ENCODE measurements at places on chromosomes 7 and 10.

DNA sequence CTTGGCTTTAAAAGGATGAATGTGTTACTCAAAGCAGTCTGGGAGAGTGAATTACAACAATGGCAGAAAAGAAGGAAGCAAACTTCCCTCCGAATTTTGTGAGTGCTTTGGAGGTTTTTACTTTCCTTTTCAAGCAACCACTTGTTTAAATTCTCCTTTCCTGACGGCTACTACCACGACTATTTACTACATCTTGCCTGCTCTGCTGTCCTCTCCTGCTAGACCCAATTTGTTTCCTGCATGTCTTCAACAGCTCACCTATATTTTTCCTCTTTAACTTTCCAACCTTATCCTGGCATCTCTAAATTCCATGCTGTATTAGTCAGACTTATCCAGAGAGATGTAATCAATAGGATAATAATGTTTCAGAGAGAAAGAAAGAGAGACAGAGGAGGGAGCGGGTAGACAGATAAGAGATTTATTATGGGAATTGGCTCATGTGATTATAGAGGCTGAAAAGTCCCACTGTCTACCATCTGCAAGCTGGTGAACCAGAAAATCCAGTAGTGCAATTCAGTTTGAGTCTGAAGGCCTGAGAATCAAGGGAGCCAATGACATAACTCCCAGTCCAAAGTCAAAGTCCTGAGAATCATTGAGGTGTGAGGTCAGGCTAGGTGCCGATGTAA lies 42.8 kb upstream of the SLC13A1 start:
- DNase-seq: no peak

- DNase-seq: no peak
Measured at GRCh38 chr7:47688311-47689100, 106.6 kb upstream of the TNS3 start.

- no peak for DNase-seq
Measured at GRCh38 chr10:75887992-75888680, 456.7 kb downstream of the LRMDA start.

GRCh38 chr10:46028584-46029460 lies 1.6 kb downstream of the NCOA4 start:
- no peak for DNase-seq

- no peak for DNase-seq
Measured at GRCh38 chr10:52343439-52343838, 29.4 kb downstream of the DKK1 start.

DNA sequence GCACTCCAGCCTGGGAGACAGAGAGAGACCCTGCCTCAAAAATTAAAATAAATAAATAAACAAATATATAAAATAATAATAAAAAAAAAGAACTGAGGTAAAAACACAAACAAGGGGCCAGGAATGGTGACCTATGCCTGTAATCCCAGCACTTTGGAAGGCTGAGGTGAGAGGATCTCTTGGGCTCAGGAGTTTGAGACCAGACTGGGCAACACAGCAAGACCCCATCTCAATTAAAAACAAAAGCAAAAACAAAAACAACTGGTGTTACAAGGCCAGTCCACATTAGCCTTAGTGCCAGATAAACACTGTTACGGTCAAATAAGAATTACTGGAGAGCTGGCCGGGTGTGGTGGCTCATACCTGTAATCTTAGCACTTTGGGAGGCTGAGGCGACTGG lies 5.6 kb downstream of the POLR3A start:
- no peak for DNase-seq

- DNase-seq: no peak
Measured at GRCh38 chr10:102537367-102537766, 33.6 kb downstream of the SUFU start.

- DNase-seq: no peak
Measured at GRCh38 chr10:67612577-67613537, 83.1 kb downstream of the CTNNA3 start.

DNA sequence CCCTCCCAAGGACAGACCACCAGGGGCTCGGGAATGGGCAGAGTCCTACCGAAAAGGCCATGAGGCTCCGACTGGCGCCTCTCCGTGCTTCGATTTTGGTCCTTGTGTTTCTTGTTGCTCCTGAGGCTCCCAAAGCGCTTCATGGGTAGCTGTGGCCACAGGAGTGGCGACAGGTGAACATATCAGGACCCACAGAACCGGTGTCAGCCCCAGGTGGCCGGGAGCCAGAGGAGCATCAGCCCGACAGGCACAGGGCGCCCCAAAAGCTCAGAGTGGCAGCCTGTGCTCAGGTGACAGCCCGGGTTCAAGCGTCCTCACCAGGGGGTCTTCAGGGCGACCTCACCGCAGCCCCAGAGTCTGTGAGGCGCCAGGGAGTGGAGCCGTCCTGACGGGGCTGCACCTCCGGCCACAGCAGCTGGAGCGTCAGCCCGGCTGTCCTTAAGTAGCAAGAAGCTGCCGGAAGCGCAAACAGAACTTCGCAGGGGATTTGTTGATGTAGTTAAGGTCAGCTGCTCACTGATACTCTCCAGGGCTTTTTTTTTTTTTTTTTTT lies 141.0 kb downstream of the PRKAG2 start:
- no peak for DNase-seq

DNA sequence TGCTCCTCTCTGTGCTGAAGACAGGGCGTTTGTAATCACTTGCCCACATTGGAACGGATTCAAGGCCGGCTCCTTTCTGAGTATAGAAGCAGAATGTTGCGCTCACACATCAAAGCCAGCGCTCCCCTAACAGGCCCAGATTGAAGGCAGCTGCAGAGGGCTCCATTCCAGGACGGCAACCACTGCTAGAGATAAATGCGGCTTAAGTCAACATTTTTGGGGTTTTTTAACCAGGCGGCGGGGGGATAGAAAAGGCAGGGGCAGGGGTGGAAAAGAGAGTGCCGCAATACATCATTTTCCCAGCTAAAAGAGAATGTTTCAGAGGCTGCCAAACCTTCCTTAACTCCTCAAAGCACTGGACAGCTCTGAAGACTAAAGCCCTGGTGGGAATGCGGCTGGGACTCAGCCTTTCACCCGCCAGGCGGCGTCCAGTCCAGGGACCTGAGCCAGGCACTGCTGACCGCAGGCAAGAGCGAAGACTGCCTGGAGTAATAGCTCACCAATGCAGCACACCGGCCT lies 189.6 kb downstream of the TNS3 start:
- DNase-seq: no peak

GRCh38 chr10:73859784-73860491 lies 14.4 kb downstream of the CAMK2G start:
- no peak for DNase-seq

DNA sequence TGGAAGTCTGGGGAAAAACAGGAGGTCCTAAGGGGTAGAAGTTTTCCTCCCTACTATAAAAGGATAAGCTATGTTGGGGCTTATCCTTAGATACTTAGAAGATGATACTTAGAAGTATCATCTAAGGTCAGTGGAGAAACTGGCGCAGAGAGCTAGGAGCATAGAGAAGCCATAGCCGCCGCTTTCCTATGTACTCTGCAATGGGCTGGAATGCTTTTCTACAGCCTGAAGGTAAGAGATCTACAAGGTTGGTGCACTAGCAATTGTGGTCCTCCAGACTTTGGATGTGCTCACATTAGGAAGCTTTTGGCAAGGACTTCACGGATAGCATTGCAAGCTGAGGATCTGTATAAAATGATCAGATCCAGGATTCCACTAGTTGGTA lies 12.4 kb upstream of the OPTN start:
- no peak for DNase-seq

DNA sequence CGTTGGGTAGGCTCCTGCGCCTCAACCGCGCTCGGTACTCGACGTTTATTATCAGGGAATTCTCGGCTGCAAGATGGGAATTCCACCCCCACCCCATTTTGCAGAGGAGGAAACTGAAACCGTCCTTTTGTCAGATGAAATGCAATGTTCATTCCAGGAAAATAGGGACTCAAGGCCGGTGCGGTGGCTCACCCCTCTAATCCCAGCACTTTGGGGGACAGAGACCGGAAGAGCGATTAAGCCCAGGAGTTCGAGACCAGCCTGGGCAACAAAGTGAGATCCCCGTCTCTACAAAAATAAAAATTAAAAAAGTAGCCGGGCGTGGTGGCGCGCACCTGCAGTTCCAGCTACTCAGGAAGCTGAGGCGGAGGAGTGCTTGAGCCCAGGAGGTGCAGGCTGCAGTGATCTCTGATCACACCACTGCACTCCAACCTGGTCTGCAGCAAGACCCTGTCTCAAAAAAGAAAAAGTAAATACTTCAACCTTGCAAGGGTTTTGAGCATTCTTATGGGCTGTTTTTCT lies 720 bp upstream of the RFC2 start:
- DNase-seq: no peak

DNA sequence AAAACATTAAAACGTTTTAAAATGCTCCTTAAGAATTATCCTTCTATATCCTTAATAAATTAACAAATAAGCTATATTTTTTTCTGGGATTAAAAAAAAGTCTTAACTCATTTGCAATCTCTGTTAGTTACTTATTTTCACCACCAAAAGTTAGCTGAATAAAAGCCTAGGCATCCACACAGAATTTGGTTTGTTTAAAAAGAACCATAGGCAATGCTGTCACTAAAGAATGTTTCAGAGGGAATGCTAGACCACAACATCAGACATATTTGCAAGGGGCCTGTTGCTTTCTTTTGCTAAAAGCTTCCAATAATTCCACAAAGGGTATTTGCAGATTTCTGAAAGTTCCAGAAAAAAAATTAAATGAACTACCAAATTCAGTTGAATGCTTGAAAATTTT lies 244.2 kb downstream of the POU6F2 start:
- no peak for DNase-seq

- DNase-seq: no peak
Measured at GRCh38 chr7:129375141-129375938, 58.9 kb upstream of the STRIP2 start.

DNA sequence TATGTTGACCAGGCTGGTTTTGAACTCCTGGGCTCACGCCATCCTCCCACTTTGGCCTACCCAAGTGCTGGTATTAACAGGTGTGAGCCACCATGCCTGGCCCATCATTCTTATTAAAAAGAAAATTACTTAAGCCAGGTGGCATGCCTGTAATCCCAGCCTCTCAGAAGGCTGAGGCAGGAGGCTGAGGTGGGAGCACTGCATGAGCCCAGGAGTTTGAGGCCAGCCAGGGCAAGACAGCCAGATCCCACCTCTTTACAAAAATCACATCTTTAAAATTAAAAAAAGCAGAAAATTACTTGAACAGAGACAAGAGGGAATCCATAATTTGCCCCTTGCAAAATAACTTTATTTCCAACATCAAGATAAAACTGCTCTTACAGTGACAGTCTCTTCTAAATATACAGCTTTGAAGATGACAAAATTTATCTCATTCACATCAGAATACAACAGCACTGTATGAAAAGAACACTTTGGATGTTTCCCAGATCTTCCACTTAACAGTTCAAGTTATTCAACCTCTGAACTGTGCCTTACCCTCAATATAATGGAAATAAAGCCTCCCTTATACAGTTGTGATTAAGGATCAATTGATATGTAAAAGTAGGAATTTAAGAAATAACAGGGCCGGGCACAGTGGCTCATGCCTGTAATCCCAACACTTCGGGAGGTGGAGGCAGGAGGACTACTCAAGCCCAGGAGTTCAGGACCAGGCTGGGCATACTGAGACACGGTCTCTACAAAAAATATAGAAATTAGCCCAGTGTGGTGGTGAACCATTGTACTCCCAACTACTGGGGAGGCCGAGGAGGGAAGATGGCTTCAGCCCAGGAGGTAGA lies 10.3 kb downstream of the WAPL start:
- no peak for DNase-seq

DNA sequence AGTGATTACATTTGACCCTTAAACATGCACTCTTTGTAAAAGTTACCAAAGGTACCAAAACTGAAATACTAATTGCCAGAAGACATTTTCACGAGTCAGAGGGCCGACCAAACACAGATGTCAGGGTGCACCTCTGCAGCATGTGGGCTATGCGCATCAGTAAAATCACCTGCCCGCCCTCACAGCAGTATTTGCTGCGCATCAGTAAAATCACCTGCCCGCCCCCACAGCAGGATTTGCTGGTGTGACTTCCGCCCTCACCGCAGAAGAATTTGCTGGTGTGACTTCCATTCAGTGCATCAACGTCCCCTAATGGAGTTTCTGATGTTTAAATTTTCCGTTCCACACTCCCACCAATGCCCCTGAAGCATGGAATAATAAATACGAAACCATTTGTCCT lies 202.9 kb downstream of the PTPRN2 start:
- no peak for DNase-seq

DNA sequence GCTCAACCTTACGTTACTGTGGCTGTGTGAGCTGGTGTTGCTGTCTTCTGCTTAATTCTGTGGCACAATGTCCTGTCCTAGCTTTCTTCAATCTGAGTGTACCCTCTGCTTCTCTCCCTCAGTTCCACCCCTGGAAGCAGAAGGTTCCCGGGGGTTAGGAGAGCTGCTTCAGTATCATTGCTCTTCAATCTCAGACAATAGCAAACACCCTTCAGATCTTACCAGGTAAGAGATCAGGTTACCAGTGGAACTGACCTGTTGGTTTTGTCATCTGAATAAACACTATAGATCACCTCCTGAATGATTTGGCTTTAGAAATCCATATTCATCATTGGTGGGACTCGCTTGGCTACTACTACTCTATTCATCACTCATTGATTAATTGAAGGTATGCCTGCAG lies 48.4 kb downstream of the DNAJB9 start:
- no peak for DNase-seq

DNA sequence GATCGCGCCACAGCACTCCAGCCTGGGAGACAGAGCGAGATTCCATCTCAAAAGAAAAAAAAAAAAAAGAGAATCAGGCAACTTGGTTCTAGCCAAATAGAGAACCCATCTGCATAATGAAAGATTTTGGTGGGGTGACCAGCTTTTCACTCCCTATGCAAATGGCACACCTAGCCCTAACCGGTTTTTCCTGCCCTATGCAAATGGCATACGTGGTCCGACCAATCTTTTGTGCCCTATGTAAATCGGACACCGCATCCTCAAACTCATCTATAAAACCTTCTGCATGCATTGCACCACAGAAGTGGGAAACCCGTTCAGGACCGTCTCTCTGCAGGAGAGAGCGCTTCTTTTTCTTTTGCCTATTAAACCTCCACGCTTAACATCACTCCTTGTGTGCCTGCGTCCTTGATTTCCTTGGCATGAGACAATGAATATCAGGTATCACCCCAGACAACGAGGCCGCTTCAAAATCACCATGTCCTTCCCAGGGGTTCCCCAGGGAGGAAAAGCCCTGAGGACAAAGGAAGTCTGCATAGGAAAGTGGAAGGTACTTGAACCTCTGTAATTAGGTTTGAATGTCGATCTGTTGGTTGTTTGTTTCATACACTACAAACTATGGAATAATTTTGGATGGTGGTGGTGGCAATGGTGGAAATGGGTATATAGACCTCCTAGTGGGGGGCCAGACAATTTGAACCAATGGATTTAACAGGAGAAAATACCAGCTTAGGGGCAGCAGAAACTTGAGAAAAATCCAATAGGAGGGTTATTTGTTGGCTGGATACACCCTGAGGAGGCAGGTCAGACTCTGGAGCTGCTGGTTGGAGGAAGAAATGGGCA lies 396.2 kb downstream of the TYW1 start:
- no peak for DNase-seq

DNA sequence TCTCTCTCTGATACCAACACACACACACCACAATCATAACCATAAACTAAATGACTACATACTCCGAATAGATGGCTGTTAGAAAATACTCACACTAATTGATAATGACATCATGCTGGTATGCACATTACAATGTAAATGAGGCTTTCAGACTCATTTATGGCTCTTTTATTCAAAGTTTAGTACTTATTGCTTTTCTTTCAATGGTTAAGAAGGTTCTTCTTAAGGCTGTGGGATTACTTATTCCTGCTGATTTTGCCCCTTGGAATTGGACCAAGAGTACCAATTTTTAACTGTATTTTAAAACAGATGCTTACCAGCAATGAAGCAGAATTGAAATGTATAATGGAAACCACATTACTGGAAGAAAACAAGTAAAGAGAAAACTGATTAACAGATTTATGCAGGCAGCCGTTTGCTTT lies 20.6 kb upstream of the CABCOCO1 start:
- DNase-seq: no peak
